D341Med (cell line): ENCODE measurements at places on chromosomes 2 and 18.

DNA sequence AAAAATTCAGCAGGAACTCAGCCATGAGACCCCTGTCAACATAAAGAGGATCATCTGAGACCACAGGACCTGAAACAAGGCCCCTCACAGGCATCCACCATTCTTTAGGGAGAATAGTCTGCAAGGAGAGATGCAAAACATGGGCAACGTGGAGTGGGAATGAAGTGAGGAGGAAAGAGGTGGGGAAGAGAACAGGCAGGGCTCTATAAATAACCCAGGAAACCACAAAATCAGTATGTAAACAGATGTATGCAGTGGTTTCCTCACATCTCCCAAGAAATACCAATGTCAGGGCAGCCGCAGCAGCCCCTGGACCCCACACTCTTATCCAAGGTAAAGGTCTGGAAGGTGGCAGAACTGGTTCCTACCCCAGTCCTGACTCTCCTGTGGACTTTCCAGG lies 168.5 kb downstream of the EN1 start:
- no peak for DNase-seq

GRCh38 chr18:72638376-72638775 lies 94.2 kb upstream of the CBLN2 start:
- DNase-seq = no peak

DNA sequence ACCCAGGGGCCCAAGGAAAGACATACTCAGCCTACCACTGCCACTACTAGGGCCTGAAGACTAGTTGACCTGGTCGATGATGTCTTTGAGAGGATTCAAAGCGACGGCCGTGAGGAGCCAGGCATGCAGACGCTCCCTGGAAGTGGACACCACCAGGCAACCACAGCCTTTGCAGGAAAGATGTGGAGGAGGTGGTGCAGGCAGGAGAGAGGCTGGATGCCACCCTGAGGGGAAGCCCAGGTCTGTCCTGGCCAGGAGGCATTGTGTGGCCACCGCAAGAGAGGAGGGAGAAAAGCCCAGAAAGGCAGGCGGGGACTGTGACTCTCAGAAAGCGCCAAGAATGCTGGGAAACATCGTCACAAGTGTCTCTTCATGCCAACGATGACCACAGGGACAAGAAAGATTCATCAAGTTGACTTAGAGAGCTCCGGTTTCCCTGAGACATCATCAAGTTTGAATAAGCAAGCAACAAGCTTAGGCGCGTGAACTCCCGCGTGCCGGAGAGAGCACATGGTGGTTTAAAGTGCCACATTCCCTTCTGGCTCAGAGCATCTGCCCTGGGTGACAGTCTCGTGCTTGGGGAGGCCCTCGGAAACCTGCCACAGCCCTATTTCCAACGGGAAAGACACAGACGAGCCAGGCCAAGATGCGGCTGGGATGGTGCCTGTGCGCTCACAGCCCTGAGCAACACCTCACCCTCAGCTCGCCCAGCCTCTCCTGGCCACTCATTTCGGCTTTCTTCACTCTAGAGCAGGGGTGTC lies 464.5 kb upstream of the SALL3 start:
- DNase-seq = peak; percentile 19

DNA sequence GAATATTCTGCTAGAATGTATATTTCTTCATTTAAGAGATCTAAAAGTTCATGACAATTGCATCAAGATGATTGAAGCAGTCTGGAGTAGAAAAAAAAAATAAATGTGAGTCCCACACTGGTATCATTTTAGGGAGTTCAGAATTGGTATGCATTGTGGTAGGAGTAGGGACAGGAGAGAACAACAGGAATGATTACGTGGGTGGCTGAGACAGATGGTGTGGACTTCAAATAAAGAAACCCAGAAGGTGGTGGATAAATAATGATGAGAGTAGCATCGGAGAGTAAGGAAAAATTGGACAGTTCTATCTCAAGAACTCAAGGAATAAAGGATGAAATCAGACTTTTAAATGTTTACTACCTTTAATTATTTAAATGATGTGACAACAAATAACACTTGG lies 289.6 kb downstream of the GALNT13 start:
- no peak for DNase-seq

- no peak for DNase-seq
Observed at GRCh38 chr2:5740817-5741216, 48.6 kb downstream of the SOX11 start.

DNA sequence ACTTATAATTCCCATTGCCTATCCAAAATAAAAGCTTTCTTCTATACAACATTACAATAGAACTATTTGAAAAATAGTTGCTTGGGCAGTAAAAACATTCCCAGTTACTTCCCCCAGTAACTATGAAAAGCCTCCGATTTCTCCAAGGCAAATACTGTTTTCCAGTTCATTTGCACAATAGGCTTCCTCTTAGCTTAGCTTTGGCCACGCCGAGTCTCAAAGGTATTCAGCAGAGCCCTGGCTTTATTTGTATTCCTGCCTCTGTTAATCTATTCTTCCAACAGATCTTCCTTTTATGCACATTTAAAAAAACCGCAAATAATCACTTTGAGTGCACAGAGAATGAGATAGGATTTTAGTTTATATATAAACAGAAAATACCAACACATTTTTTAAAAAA lies 836.8 kb upstream of the VRK2 start:
- no peak for DNase-seq

DNA sequence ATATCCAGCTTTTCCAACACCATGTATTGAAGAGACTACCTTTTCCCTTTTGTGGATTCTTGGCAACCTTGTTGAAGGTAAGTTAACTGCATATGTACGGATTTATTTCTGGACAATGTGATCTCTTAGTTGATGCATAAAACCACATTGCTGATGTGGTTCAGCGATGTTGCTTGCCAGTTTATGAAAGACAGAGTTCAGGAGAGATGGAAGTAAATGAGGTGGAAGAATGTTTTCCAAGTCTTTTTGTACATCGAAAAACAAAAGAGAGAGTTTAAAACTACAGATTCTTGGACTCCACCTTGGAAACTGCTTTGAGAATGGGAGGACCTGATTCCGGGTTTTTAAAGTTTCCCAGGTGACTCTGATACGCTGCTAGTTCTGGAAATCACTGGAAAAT lies 43.8 kb downstream of the MOB4 start:
- DNase-seq = no peak

- DNase-seq = no peak
Observed at GRCh38 chr2:60515721-60516226, 37.7 kb downstream of the BCL11A start.

DNA sequence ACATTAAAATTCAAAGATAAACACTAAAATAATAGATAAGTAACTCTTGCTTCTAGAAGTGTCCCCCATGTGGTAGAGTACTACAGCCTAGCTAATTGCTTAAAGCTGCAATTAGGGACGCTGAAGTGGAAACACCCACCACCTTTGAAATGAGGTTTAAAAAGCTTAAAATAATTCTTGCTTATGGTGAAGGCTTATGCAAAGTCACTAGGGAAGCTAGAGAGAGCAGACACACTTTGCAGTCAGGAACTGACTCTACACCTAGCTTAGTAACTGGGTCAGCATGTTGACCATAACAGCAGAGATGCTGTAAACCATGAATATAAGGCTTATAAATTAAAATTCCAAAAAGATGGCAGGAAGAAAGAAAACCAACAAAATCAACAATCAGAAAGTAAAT lies 65.4 kb upstream of the DSG1 start:
- no peak for DNase-seq

GRCh38 chr2:238865744-238866355 lies 18.0 kb downstream of the TWIST2 start:
- DNase-seq = no peak

- DNase-seq = peak; percentile 62
Observed at GRCh38 chr2:26018184-26019055, 15.5 kb upstream of the RAB10 start.

GRCh38 chr2:120794716-120795115 lies 59.0 kb downstream of the GLI2 start:
- DNase-seq = no peak

DNA sequence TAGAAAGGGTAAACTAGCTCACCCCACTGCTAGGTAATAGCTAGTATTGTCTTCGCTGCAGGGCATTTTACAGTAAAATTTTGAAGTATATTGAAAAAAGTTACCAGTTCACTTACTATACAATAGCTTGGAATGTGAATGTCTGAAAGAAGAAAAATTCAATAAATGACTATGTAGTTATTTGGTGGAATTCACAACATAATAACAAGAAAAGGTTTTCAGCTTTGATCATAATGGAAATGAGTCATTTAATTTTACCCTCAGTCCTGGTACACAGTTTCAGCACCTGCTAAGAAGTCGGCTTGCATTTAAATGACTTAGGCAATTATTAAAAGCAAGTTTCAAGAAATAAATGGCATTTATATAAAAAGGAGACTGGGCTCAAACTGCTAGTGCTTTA lies 90.4 kb downstream of the NUP35 start:
- no peak for DNase-seq

GRCh38 chr2:159086342-159086741 lies 117.9 kb downstream of the TANC1 start:
- DNase-seq = no peak

DNA sequence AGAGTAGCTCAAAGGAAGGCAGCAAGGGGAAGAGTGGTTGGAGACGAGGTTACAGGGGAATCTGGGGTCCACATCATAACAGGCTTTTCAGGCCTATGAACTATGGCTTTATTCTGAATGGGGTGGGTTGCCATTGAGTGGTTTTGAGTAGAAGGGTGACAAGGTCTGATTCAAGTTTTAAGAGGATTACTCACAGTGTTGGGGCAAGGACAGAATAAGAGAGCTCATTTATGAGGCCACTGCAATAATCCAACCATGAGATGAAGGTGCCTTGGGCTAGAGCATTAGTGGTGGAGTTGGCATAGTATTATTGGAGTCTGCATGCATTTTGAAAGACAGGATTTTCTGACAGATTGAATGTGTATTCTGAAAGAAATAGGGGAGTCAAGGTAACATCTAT lies 315.9 kb downstream of the RNF144A start:
- no peak for DNase-seq

DNA sequence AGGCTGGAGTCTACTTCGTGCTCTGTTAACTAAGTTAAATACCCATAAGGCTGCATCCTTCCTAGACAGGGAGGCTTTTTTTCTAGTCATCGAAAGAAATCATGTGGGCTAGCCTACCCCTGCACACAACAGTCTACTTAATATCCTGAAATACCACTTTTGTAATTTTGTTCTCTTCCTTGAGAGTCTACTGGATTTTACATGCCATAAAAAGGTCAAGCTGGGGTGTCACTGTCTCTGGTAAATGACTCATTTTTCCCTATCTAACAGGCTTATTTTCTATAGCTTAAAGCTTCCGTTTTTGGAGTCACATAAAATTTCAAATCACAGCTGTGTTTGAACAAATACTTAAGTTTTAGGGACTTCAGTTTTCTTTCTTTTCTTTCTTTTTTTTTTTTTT lies 10.7 kb upstream of the STAM2 start:
- DNase-seq = no peak

GRCh38 chr2:207150284-207150683 lies 15.5 kb downstream of the KLF7 start:
- no peak for DNase-seq

DNA sequence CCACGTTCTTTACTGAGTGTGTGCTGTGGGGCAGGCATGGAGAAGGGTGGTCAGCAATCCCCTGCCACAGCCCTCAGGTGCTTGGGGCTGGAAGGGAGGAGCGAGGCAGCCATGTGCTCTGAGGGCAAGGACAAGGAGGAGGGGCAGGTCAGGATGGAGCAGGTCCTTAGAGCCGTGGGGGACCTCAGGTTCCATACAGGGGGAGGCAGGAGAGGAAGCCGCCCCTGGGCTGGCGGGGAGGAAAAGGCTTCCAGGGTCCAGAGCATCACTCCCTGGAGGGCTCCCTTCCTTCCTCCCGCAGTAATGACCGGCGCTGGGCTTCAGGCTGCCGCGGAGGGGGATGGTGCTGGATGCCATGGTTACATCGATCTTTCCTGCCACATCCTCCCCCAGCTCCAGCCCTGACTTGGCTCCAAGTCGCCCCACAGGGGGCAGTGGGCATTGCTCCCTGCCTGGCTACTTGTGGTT lies 6.6 kb downstream of the GAREM2 start:
- no peak for DNase-seq

DNA sequence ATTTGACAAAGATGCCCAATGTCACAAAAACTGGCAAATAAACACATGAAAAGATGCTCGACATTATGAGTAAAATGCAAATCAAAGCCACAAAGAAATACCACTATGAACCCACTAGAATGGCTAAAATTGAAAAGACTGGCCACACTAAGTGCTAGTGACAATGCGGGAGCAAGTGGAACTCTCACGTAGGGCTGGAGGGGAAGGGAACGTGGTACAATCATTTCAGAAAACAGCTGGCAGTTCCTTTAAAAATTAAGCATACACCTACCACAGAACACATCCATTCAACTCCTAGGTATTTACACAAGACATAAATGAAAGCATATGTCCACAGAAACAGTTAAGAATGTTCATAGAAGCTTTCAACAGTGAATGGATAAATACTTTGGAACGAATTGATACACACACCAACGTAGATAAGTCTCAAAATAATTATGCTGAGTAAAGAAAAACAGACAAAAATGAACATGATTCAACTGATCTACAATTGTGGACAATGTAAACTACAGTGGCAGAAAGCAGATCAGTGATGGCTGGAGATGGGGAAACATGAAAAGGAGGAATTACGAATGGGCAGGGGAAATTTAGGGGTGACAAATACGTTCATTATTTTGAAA lies 71.7 kb downstream of the MYOM1 start:
- DNase-seq = no peak

- no peak for DNase-seq
Observed at GRCh38 chr18:3791238-3791637, 341.3 kb downstream of the TGIF1 start.

GRCh38 chr2:101064505-101064867 lies 62.4 kb downstream of the RPL31 start:
- DNase-seq = no peak

GRCh38 chr2:177326591-177326990 lies 62.1 kb upstream of the NFE2L2 start:
- DNase-seq = no peak

DNA sequence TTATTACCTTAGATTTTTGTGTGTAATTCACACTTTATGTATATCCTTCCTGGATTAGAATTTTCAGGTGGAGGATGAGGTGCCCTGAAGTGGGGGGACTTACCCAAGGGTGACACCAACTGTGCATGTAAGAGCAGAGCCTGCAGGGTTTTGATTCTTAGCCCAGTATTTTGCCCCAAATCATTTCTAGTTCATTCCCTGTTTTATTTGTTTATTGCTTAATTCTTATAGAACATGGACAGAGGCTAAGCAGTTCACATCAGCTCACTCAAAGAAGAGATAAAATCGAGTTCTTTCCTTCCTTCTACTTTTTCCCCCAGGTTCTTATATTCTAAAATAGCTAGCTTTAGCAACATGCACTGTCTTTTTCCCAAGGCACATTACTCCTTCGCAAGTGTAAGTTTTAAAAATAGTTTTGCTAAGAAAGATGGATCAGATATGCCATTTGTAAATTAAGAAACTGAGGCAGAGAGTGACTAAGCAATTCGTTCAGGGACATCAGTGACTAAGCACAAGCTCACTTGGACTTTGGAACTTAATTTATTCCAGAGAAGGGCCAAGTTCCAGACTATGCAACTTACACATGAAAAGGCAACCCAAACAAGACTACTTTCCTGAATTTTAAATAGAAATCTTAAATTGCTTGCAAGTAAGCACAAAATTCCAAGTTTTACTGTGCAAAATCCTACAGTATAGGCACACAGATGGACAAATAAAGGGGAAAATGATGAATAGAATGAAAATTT lies 427.9 kb upstream of the POU3F3 start:
- no peak for DNase-seq
